ENCODE measurements at places on chromosomes 2 and 18. TPM values are rescaled to one million over a fixed set of nuclear protein-coding genes. Genes with fewer than 3 reads are reported as not detected.

Gene RANBP2
- total RNA-seq = 45.8 TPM

GRCh38 chr2:112019569-112019982 is 35.5 kb upstream of the TMEM87B start:
- no peak for DNase-seq

Gene PLEK
- 4.4 TPM for total RNA-seq

DNA sequence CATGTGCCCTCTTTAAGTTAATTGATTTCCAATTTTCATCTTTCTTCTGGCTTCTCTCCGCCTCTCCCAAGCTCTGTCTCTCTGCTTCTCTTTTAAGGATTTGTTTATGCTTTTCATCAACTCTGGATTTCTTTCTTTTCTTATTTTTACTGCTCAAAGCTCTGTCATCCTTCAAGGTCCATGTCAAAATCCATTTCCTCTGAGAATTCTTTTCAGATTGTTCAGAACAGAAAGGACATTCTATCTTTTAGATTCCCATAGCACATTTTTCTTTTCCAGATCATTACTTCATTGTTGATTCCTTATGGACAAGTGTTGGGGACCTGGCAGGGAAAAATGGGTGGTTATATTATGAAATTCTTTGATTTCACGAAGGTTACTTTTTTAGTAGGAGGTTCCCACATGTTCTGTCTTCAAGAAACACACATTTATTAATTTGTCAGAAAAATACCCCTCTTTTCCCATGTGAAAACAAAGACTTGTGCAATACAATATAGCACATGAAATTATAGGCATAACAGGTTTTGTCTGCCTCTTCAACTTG is 12.3 kb downstream of the PMAIP1 start:
- no peak for DNase-seq

DNA sequence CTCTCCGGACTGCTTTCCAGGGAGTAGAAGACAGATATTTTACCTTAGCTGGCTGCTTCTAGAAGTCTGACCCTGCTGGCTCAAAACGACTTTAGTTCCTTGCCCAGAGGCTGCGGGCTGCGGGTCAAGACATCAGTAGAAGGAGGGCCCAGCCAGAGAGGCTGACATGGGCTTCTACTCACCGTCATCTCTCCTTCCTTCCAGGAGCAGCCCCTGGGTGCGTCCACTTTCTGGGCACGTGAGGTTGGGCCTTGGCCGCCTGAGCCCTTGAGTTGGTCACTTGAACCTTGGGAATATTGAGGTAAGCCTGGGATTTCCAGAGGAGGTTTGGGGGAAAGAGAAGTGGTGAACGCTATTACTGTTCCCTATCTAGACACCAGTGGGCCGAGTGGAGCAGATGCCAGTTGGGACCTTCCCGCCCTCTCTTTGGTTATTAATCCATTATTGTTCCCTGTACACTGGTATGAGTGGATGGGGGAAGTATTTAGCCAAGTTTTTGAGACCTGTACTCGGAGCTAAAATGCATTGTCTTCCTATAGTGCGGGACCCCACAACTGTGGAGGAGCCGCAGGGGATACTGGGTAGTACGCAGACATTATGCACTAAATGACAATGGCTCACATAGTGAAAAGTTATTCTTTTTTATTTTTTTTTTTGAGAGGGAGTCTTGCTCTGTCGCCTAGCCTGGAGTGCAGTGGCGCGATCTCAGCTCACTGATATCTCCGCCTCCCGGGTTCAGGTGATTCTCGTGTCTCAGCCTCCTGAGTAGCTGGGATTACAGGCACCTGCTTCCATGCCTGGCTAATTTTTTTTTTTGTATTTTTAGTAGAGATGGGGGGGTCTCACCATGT is 26.3 kb upstream of the CASP8 start:
- no peak for DNase-seq

Gene RTP5
- not detected for total RNA-seq

DNA sequence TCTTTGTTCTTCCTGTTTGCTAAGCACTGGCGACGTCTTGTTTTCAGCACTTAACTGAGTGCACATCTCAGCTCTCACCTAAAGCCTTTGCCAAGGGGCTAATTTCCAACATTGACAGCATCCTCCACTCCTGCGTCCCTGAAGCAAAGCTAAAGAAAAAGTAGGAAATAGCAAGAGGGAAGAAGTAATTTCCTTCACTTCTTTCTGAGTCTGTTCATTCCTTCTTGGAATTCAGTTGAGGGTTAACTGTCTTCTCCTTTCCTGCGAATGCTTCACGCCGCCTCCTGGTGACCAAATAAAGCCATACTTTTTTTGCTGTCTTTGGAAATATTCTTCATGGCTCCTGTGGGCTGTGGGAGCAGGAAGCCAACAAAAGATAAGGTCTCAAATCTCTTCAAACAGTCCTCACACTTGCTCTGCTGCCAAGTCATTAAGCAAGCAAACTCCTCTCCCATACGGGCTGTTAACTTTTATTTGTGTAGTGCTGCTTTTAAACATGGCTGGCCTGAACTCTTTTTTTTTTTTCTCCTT is 100.9 kb downstream of the DPP10 start:
- peak; percentile 95 for DNase-seq

DNA sequence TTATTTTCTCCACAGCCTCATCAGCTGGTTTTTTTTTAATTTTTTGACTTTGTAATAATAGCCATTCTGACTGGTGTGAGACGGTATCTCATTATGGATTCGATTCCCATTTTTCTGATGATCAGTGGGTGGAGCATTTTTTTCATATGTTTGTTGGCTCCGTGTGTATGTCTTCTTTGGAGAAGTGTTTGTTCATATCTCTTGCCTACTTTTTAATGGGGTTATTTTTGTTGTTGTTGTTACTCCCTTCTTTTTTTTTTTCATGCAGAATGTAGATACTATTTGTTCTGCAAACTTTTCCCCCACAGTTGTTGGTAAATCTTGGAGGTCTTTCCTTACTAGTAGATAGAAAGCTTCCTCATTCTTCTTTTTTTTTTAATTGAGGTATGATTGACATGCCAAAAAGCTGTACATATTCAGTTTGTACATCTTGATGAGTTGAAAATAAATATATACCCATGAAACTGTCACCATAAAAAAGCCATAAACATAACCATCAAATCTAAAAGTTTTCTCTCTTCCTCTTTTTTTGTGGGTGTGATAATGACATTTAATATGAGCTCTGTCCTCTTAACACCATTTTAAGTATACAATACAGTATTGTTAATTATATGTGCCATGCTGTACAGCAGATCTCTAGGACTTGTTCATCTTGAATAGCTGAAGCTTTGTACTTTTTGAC is 21.8 kb upstream of the NT5DC4 start:
- DNase-seq = no peak

GRCh38 chr2:17258861-17259260 is 259.4 kb downstream of the RAD51AP2 start:
- no peak for DNase-seq

DNA sequence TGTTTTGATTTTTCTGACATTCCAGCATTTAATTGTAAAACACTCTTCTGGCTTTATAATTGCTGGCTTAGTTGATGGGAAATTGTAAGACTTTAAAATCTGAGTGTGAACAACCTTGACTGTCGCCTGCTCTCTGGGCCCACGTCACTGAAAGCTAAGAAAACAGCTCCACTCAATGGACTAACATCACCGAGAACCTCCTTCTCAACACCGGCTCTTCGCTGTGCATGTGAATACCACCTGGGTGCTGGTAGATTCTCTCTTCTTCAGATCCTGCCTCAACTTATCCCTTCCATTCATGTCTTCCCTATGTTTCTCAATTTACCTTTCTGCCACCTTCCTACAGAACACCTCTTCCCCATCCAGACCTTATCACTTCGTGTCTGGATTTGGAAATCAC is 523.1 kb upstream of the ID2 start:
- peak; percentile 30 for DNase-seq

- no peak for DNase-seq
These were observed 13.1 kb downstream of the ASPRV1 start for GRCh38 chr2:69948032-69948962.

- no peak for DNase-seq
These were observed 346.4 kb upstream of the HS6ST1 start for GRCh38 chr2:128665113-128665512.

- DNase-seq = peak; percentile 38
These were observed 49.4 kb downstream of the TGOLN2 start for GRCh38 chr2:85278361-85278760.

- no peak for DNase-seq
These were observed 207.4 kb downstream of the NCKAP5 start for GRCh38 chr2:133360882-133361281.

- DNase-seq = peak; percentile 81
These were observed 103.5 kb downstream of the CABLES1 start for GRCh38 chr18:23238651-23239349.

Gene ESPNL
- total RNA-seq = 2.9 TPM

Gene OTX1
- not detected for total RNA-seq

GRCh38 chr2:237702441-237703391 is 75.3 kb downstream of the LRRFIP1 start:
- DNase-seq = peak; percentile 62

DNA sequence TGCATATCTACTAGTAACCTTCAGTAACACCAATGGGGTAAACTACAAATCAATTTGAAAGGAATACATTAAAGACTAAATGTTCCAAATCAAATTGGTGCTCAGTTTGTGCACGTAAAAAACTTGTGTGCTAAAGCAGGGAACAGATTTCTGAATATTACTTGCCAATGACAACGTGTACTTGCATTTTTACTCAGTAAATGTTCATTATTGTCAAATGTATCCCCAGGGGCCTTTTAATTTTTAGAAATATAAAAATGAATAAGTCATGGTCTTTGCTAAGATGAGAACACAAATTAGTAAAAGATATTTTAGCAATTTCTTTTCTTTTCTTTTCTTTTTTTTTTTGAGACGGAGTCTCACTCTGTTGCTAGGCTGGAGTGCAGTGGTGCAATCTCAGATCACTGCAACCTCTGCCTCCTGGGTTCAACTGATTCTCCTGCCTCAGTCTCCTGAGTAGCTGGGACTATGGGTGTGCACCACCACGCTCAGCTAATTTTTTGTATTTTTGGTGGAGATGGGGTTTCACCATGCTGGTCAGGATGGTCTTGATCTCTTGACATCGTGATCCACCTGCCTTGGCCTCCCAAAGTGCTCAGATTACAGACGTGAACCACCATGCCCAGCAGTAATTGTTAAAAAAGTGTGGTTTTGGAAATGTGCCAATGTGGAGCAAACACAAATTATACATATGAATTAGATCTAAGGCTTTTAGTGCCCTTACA is 52.6 kb downstream of the PMAIP1 start:
- DNase-seq = no peak

DNA sequence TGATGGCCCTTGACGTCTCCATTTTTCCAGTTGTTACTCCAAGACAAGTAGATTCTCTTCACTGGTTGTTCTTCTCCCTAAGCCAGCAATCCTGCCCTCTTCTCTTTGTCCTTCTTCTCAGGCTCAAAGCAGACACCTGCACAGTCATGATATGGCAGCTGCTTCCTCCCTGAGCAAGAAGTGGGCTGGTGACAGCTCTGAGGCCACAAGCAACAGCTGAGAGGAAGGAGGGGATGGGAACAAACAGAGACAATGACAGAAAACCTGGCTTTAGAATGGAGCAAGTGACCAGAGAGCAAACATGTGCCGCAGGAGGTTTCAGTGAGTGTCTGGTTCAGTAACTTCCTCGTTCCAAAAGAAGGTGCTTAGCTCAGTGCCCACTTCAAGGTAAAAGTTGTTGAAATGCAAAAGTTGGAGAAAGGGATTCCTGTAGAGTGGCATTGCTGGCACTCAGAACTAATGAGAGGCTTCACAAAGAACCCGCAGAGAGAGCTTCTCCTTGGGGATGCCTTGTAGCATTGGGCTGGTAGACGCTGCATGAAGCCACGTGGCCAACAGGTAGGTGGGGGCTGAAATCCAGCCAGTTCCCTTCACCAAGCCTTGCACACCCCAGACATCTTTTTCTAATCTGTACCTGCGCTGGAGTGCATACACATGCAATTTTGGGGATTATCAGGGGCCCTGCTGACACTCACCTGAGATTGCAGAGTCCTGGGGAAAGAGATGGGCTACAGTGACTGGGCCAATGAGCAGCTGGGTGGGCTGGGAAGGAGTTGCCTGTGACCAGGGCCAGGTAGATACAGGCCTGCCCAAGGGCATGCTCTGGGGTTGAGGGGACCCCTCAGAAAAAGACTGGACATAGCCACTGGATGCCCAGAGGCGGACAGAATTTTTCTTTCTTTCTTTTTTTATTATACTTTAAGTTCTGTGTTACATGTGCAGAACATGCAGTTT is 153.3 kb upstream of the RAB12 start:
- no peak for DNase-seq

DNA sequence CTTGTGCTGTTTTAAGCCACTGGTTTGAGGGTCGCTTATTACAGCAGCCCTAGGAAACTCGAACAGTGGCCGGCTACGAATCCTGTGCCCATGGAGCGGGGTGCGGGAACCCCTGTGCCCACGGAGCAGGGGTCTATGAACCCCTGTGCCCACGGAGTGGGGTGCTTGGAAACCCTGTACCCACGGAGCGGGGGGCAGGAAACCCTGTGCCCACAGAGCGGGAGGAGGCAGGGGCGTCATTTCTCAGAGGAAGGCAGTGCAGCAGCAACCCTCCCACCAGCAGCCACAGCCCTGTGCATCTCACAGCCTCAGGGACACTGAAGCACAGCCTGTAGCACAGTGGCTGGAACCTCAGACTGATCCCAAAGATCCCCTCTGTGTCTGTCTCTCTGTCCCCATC is 34.2 kb upstream of the GPC1 start:
- no peak for DNase-seq

Data from muscle of leg (tissue), 16 donors.